ENCODE measurements at places on chromosomes 16 and 17.

DNA sequence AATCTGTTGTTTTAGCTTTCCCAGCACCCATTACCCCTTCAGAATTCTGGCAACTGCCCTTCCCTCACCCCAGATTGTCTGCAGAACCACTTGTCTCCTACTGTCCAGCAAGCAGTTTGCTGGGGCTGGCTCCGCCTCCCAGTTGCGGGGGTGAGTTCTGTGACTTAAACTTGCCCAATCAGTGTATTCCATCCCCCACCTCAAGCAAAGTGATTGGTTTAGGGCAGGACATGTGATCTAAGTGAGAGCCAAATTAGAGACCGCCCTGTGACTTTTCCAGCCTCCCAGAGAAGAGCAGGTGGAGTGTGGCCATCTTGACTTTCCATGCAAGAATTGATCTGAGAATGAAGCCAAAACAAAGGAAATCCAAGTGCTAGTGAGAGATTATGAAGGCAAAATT lies 22.7 kb upstream of the SRCIN1 start:
- DNase-seq: no peak

DNA sequence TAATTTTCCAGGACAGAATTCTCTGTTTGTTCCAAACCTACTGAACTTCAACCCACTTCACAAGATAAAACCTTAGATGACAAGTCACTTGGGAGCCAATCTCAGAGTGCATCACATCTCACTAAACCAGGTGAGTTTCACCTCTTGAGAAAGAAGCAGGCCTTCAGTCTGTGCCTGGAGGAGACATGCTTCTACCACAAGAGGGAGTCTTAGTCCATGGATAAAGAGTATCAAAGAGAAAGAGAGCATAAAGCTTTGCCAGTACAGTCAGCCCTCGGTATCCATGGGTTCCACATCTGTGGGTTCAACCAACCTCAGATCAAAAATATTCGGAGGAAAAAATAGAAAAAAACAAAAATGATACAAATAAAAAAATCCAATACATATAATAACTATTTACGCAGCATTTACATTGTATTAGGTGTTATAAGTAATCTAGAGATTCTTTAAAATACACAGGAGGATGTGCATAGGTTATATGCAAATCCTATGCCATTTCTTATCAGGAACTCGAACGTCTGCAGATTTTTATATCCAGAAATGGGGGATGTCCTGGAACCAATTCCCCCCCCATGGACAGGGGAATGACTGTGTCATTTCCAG lies 37.7 kb downstream of the DUSP14 start:
- DNase-seq: peak; percentile 55

DNA sequence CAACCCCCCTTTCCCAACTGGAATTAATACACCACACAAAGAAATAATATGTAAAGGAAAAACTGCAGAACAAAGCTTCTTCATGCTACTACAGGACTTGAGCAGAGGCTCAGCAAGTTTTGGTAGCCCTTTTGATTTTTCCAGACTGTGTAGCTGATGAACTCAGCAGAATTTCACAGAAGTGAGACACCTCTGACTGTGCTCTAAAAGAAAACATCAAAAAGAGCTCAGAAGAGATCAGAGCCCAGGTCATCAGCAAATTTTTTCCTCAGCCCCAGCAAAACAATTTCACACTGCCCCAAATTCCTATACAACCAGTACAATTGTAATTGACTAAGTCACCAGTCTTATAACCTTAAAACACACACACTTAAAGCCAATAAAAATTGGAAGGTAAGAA lies 38.0 kb downstream of the TTC19 start:
- peak; percentile 13 for DNase-seq

GRCh38 chr17:18260332-18261145 lies at the start of gene MIEF2:
Gene MIEF2 (plus strand): TSS chr17:18260662. CDS start chr17:18262721, 2,059 bp downstream.
- peak; percentile 96 for DNase-seq

DNA sequence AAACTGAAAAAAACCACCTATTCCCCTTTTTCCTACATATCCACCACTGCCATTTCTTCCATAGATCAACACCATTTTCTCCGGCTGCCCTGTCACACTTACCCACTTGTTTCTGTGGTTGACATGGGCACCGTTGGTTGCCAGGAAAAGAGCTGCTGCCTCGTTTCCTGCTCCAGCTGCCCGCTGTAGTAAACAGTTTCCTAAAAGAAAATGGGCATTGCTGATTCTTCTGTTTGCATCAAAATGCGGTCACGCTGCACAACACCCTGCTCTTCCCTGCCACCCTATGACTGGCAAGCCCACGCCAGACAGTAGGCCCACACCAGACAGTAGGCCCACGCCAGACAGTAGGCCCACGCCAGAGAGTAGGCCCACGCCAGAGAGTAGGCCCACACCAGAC lies 46.3 kb downstream of the CYB5D2 start:
- no peak for DNase-seq

Measured in EL (cell line).